ENCODE measurements at places on chromosomes 12 and 14. TPM values are rescaled to one million over a fixed set of nuclear protein-coding genes. Genes with fewer than 3 reads are reported as not detected.

DNA sequence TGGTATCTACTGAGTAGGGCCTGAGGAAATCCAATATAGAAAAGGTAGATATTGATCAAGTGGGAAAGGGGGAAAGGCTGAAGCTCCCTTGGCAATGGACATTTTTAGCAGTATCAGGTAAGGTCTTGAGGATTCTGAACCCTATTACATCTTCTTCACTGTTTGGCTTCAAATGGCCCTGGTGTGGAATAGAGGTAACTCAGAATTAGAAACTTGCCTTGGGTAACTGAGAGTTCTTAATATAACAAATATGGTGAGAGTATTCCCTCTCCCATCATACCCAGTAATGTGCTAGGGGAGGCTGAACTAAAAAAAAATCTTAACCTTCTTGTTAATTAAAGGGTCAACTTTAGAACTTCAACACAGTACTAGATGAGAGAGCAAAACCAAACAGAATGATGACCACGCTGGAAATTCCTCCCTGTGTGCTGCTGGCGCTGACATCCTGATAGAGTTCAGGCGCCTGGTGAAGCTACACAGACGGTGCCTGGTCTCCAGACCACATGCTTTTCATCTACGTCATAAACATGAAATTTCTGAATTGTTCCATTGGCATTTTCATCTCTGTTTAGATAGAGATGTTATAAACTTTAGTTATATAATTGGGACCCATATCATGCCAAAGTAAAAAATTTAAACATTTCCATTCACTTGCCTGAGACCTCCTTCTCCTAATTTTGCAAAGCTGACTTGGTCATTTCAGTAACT is 128.3 kb downstream of the AKAP6 start:
- no peaks in the 10 kb centered on the region for H3K36me3 ChIP-seq
- no peaks in the 10 kb centered on the region for H3K27me3 ChIP-seq
- H3K4me1 ChIP-seq, result peaks cover 30% of the 10 kb centered on the region
- peak overlapping the region; percentile 80 for H3K27ac ChIP-seq
- peak; percentile 93 for DNase-seq

DNA sequence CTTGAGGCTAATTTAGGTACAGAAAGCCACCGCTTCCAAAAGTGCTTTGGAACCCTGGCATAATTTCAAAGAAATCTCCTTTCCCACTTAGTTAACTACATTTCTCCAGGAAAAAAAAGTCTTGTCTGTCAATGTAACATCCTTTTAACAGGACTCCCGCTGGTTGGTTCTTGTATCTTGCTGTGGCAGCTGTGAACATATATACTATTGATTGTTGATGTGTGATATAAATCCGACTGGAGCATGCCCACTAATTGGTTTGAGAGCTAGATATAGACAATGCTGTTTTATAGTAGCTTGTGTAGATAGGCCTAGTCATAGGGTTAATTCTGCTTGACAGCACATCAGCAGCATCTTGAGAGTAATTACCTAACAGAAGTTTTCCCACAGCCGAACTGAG is 89.6 kb downstream of the MSRB3 start:
- DNase-seq, result no peak
- no peak overlapping the region for H3K27ac ChIP-seq
- H3K4me1 ChIP-seq, result peaks cover 9% of the 10 kb centered on the region
- no peaks in the 10 kb centered on the region for H3K27me3 ChIP-seq
- peaks cover 23% of the 10 kb centered on the region for H3K36me3 ChIP-seq

DNA sequence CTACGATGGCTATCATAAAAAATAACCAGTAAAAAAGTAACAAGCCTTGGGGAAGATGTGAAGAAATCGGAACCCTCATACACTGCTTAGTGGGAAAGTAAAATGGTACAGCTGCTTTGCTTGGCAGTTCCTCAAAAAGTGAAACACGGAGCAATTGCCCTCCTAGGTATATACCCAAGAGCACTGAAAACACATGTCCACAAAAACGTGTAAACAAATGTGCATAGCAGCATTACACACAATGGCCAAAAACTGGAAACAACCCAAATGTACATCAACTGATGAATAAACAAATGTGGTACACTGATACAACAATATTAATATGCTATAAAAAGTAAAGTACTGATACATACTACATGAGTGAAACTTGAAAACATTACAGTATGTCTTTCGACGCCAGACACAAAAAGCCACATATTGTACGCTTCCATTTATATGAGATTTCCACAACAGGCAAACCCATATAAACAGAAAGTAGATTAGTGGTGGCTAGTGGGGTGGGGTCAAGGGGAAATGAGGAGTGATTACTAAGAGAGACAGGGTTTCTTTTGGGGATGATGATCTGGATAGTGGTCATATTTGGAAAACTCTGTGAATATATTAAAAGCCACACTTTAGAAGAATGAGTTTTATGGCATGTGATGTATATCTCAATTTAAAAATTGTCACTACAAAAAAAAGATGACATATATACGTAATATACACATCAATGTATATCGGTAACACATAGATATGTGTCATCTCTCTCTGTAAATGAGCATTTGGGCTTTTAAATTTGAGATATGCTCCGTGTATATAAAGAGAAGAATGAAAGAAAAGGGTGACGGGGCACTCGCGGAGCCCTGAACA is 996 bp downstream of the SLC41A2 start:
- no peaks in the 10 kb centered on the region for H3K36me3 ChIP-seq
- H3K4me3 ChIP-seq, result peak overlapping the region; percentile 96
- no peaks in the 10 kb centered on the region for H3K27me3 ChIP-seq
- peak; percentile 13 for DNase-seq
- H3K4me1 ChIP-seq, result peaks cover 28% of the 10 kb centered on the region
- no peak overlapping the region for H3K27ac ChIP-seq

GRCh38 chr12:68509242-68509641 is 101.5 kb upstream of the RAP1B start:
- H3K27me3 ChIP-seq, result no peaks in the 10 kb centered on the region
- H3K27ac ChIP-seq, result no peak overlapping the region
- H3K4me1 ChIP-seq, result no peaks in the 10 kb centered on the region
- no peaks in the 10 kb centered on the region for H3K36me3 ChIP-seq
- no peak for DNase-seq
- H3K4me3 ChIP-seq, result no peak overlapping the region

GRCh38 chr12:54603173-54603814 is 14.8 kb upstream of the PPP1R1A start:
- H3K36me3 ChIP-seq, result no peaks in the 10 kb centered on the region
- DNase-seq, result peak; percentile 79
- no peaks in the 10 kb centered on the region for H3K4me1 ChIP-seq
- peaks cover 13% of the 10 kb centered on the region for H3K27me3 ChIP-seq
- no peak overlapping the region for H3K4me3 ChIP-seq

DNA sequence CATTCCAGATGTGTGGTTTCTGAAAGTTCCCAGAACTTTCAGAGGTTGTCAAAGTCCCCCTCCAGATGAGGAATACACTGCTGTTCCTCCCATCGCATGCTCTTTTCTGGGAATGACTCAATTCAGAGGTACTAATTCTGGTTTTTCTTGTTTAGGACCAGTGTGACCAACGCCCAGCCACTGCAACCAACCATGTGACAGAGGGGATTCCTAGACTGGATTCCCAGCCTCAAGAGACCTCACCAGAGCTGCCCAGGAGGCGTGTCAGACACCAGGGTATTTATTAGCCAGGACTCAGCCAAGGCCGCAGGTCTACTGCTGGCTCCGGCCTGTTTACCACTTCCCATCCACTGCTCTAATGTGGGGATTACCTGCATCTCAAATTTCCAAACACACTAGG is 24.2 kb downstream of the TRAFD1 start:
- DNase-seq, result no peak
- peaks cover 57% of the 10 kb centered on the region for H3K36me3 ChIP-seq
- no peaks in the 10 kb centered on the region for H3K4me1 ChIP-seq

GRCh38 chr12:114344303-114344663 is 61.7 kb downstream of the TBX5 start:
- no peak overlapping the region for H3K4me3 ChIP-seq
- H3K27me3 ChIP-seq, result no peaks in the 10 kb centered on the region
- no peaks in the 10 kb centered on the region for H3K36me3 ChIP-seq
- no peak for DNase-seq
- peaks cover 19% of the 10 kb centered on the region for H3K4me1 ChIP-seq

- DNase-seq, result peak; percentile 72
- H3K27me3 ChIP-seq, result no peaks in the 10 kb centered on the region
- 0 out of 2 replicates have a peak, but pooled peaks cover 8% of the 10 kb centered on the region for H3K36me3 ChIP-seq
- H3K4me3 ChIP-seq, result no peak overlapping the region
- peaks cover 34% of the 10 kb centered on the region for H3K4me1 ChIP-seq
These were observed 108.7 kb downstream of the BCAT1 start for GRCh38 chr12:24840046-24840800.

GRCh38 chr14:55849833-55850232 is 268.4 kb upstream of the PELI2 start:
- H3K27me3 ChIP-seq, result no peaks in the 10 kb centered on the region
- DNase-seq, result peak; percentile 10
- H3K4me1 ChIP-seq, result peaks cover 36% of the 10 kb centered on the region
- no peak overlapping the region for H3K4me3 ChIP-seq
- H3K36me3 ChIP-seq, result no peaks in the 10 kb centered on the region

GRCh38 chr12:114686426-114686772 is 2.4 kb upstream of the TBX3 start:
- H3K36me3 ChIP-seq, result no peaks in the 10 kb centered on the region
- H3K4me1 ChIP-seq, result no peaks in the 10 kb centered on the region
- no peaks in the 10 kb centered on the region for H3K27me3 ChIP-seq
- no peak overlapping the region for H3K4me3 ChIP-seq
- DNase-seq, result no peak
- H3K27ac ChIP-seq, result no peak overlapping the region

- peaks cover 13% of the 10 kb centered on the region for H3K4me1 ChIP-seq
- DNase-seq, result no peak
- H3K27ac ChIP-seq, result no peak overlapping the region
- no peak overlapping the region for H3K4me3 ChIP-seq
- no peaks in the 10 kb centered on the region for H3K27me3 ChIP-seq
- H3K36me3 ChIP-seq, result no peaks in the 10 kb centered on the region
These were observed 265.5 kb downstream of the CACNA1C start for GRCh38 chr12:2318286-2318685.

GRCh38 chr12:129246630-129247029 is 393.4 kb downstream of the GLT1D1 start:
- no peaks in the 10 kb centered on the region for H3K4me1 ChIP-seq
- H3K4me3 ChIP-seq, result no peak overlapping the region
- H3K27me3 ChIP-seq, result no peaks in the 10 kb centered on the region
- no peak for DNase-seq
- H3K27ac ChIP-seq, result no peak overlapping the region
- H3K36me3 ChIP-seq, result no peaks in the 10 kb centered on the region

DNA sequence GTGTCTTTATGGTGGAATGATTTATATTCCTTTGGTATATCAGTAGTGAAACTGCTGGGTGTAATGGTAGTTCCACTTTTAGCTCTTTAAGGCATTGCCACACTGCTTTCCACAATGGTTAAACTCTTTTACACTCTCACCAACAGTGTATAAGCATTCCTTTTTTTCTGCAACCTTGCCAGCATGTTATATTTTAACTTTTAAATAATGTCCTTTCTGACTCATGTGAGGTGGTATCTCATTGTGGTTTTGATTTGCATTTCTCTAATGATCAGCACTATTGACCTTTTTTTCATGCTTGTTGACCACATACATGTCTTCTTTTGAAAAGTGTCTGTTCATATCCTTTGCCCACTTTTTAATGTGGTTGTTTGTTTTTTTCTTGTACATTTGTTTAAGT is 142.5 kb downstream of the MSRB3 start:
- H3K27me3 ChIP-seq, result no peaks in the 10 kb centered on the region
- H3K36me3 ChIP-seq, result peaks cover 9% of the 10 kb centered on the region
- no peak overlapping the region for H3K27ac ChIP-seq
- DNase-seq, result no peak

DNA sequence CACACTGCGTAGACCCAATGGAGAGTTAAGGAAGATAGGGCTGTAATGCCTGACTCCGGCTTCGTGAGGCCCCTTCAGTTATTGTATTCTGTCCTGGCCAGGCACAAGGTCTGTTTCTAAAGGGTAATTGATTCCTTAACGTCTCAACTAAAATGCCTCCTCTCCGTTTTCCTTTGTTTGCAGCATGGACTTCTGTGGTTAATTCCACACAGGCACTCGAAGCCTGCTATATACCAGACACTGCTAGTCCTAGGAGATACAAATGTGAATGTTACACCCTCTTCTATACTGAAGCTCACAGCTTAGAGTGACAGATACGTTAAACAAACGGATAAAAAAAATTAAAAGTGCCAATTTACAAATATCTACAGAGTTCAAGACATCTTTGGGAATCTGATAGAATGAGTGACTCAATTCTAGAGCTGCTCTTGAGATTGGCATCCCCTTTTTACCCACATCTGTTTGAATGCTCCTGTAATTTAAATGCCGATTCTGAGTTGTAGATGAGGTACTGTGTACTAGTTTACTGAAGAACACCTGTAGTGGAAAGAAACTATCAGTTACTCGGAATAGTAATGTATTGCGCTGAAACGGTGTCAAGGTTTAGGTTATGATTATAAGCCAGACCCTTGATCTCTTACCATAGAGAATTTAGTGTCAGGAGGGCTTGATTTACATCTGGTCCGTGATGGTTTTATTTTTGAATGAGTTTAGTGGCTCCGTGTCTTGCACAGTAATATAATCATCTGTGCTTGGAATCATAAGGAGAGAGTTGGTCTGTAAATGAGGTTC is 784 bp downstream of the PSMA6 start:
- peak; percentile 48 for DNase-seq
- H3K36me3 ChIP-seq, result no peaks in the 10 kb centered on the region
- peak overlapping the region; percentile 87 for H3K27ac ChIP-seq
- H3K27me3 ChIP-seq, result no peaks in the 10 kb centered on the region

- no peaks in the 10 kb centered on the region for H3K36me3 ChIP-seq
- no peaks in the 10 kb centered on the region for H3K4me1 ChIP-seq
- no peak overlapping the region for H3K27ac ChIP-seq
- DNase-seq, result no peak
- no peaks in the 10 kb centered on the region for H3K27me3 ChIP-seq
These were observed 80.1 kb downstream of the PLXNC1 start for GRCh38 chr12:94228488-94228907.

Gene ZC2HC1C
- 5.3 TPM for total RNA-seq

Gene OTX2
- not detected for total RNA-seq

Gene NKX2-8
- not detected for total RNA-seq

Measured in GM23248 (cell line).